ENCODE measurements at places on chromosomes 1 and 21.

DNA sequence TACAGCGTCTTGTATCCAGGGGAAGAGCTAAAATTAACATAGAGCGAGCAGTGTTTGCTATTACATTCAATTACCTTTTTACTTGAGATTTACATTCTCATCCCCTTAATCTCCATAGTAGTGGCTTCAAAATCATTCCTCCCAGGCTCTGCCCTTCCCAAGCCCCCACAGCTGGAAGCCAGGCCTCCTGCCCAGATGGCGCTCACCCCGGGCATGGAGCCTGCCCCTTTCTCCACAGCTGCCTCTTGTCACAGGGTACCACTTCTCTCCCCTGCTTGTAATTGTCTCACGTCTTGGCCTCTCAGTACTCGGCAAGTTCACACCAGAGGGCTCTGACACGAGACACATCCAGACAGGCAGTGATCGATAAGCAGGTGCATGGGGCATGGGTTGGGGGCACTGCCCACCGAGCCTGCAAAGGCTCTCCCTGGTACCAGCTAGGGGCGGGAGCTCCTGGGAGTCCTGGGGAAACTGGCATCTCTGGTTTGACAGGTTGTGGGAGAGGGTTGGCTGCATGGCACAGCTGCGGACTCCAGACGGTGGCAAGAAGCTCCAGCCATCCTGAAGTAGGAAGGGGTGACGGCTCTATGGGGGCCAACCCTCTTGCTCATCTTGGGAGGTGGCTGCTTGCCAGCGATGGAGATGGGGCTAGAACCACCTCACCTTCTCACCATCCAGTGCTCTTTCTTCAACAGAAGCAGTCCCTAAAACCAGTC lies 20.1 kb downstream of the CASZ1 start:
- DNase-seq = no peak

GRCh38 chr1:33443705-33444180 lies 12.8 kb upstream of the PHC2 start:
- DNase-seq = no peak

DNA sequence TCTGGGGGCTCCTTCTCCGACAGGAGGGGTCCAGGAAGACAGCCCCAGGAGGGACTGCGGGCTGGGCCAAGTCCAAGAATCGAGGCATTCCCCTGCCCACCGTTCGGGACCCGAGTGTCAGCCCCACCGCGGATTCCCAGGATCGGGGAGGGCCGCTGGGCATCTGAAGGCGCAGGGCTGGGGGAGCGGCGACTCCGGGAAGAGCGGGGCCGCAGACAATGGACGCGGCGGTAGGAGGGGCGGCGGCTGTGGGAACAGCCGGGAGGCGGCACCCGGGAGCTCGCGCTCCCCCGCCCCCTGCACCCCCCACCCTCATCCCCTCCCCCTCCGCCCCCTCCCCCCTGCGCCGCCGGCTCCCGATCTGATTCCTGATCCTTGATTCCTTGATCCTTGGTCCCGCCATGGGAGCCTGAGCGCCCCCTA lies at the start of gene VANGL2:
Gene VANGL2 (plus strand): TSS at position 342 of the 423 bp plus-strand sequence. CDS start 15,274 bp downstream, outside the sequence.
- DNase-seq = no peak

- DNase-seq = no peak
Measured at GRCh38 chr1:183882335-183883167, 77.6 kb downstream of the RGL1 start.

DNA sequence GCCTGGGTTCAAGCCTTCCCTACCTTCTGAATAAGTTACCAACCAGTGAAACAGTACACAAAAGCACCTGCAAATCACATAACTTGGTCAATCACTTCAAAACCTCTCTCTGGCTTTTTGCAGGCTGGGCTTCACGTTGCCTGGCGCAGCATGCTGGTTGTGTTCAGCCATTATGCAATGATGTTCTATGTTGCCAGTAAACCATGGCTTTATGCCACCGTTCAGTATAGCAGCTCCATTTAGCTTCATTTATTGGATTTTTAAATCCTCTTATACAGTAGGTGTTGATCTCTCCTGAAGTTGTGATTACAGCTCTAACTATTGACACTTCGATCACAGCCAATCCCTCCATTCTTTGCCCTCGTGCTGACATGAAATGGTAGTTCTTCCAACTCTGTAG lies 233.6 kb upstream of the PTBP2 start:
- no peak for DNase-seq

DNA sequence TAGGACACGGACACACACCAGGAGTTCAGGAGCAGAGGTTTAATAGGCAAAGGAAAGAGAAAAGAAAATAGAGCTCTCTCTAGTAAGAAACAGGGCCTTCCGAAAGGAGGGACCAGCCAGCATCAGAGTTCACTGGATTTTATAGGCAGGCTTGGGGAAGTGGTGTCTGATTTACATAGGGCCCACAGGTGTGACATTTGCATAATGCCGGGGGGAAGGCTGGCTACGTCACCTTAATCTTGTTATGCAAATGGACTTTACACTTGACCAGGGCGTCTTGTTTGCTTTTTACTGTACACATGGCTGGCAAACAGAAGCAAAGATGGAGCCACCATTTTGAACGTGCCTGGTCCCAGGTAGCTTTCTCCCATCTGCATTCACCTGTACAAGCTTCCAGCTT lies at the start of gene OR14A16:
Gene OR14A16 (minus strand): TSS at position 97 of the 400 bp plus-strand sequence. CDS start 8,390 bp downstream, outside the sequence.
- DNase-seq = no peak

DNA sequence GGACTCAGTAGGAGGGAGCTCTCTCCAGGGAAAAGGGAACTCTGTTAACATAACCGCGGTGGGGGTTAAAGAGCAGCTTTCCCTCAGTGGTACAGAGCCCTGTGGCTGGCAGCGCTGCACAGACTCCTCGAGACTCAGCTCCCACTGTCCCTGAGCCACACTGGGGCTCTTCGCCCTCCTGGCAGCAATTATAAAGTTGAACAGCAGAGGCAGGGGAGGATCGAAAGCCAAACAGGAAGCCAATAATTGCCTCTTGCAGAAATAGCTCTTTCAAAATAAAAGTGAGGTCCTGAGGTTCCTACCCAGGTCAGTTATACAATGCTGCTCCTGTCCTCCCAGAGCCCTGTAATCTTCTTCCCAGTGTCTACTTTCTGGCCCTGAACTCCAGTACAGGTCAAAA lies 77.0 kb downstream of the FAM78B start:
- no peak for DNase-seq
